ENCODE measurements at places on chromosomes 2 and 18.

- no peak for DNase-seq
These were observed 80.0 kb downstream of the SESTD1 start for GRCh38 chr2:179184610-179185009.

GRCh38 chr18:70380915-70381896 is 92.4 kb downstream of the SOCS6 start:
- DNase-seq = no peak

DNA sequence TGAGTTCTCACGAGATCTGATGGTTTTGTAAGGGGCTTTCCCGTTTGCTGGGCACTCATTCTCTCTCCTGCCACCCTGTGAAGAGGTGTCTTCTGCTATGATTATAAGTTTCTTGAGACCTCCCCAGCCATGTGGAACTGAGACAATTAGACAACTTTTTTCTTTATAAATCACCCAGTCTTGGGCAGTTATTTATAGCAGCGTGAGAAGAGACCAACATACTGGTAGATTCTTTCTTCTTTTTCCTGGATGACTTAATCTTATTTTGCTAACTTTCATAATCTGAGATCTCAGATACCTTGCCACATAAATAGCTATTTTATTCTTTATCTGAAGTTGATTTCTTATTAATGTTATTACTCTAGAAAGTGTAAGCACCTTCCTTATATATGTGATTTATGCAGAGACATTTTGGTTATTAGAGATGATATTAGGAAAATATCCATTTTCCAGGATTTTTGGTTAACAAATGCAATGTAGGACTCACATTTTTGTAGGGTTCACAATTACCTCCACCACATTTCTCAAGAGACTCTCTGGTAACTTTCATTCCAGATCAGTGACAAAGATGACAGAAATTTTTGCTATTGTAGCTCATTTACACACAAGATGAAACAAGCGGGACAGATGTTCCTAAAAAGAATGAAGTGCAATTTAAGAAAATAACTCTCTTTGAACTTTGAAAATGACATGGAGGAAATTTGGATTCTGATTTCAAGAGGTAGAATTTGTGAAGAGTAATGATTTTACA is 97.9 kb upstream of the RND3 start:
- no peak for DNase-seq

DNA sequence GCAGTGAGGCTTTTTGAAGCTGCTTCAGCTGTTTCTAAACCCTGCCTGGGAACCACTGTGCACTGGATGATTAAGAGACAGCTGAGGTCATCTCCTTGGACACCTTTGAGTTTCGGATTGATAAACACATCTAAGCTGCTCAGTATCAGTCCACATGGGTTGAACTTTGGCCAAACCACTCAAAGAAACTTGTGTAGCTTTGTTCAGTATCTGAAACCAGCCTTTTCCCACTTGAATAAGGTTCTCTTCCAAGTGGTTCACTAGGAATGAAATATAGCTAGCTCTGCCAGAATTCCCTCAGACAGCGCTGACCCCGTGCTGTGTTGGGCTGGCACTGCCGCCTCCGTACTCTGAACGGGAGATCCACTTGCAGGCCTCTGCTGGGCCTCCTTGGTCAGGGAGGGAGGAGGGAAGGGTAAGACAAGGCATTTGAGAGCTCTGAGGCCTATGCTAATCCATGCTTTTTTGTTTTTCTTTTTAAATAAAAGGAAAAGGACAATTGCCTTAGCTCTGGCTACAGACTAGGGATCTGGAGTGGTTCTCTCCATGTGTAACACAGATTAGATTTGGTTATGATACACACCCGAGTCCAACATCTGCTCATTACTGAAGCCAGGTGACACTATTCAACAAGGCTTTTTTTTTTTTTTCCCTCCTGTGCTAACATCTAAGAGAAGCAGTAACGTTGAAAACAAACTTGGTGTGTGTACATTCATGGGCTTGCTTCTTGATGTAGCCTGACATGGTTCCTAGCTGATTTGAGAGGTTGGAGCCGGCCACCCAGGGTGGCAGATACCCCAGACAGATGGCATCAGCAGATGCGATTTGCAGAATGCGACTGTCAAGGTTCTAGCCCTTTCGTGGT is 67.7 kb downstream of the NCK2 start:
- DNase-seq = no peak

- no peak for DNase-seq
These were observed 194.1 kb upstream of the HNMT start for GRCh38 chr2:137770166-137770565.

All from stimulated activated CD8-positive, alpha-beta memory T cell treated with anti-CD3 and anti-CD28 coated beads, Interleukin-4, amount 100 ng/mL, for 48 hours (primary cell).